ENCODE measurements at places on chromosomes 2 and 18.

DNA sequence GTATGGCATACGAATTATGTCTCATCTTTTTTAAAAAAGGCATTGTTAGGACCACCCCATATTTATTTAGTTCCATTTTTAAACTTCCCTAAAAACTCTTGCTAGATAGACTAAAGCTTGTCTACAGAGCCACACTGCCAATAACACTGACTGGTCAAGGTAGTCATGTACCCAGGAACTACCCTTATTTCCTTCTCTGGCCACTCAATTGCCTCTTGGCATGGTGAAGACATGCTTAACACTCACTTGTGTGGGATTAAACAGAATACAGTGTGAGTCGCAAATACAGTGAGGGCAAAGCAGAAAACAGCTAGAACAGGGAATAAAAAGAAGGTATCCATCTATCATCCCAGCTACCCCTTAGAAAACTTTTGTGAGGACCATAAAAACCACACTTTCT, 57.4 kb downstream of the KCNG3 start:
- no peak for DNase-seq

GRCh38 chr18:40235836-40236235, 1719.2 kb upstream of the PIK3C3 start:
- DNase-seq: no peak

DNA sequence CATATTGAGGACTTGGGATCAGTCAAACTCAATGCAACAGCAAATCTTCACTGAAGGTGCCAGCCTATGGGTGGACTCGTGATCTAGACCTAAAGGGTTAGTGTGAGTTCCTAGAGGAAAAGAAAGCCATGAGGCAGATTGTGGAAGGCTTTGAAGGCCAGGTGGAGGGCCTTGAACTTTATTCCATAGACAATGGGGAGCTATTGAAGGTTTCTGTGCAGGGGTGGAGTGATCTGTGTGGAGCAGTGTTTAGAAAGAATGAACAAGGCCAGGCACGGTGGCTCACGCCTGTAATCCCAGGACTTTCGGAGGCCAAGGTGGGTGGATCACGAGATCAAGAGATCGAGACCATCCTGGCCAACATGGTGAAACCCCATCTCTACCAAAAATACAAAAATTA, 61.5 kb downstream of the EPAS1 start:
- no peak for DNase-seq

DNA sequence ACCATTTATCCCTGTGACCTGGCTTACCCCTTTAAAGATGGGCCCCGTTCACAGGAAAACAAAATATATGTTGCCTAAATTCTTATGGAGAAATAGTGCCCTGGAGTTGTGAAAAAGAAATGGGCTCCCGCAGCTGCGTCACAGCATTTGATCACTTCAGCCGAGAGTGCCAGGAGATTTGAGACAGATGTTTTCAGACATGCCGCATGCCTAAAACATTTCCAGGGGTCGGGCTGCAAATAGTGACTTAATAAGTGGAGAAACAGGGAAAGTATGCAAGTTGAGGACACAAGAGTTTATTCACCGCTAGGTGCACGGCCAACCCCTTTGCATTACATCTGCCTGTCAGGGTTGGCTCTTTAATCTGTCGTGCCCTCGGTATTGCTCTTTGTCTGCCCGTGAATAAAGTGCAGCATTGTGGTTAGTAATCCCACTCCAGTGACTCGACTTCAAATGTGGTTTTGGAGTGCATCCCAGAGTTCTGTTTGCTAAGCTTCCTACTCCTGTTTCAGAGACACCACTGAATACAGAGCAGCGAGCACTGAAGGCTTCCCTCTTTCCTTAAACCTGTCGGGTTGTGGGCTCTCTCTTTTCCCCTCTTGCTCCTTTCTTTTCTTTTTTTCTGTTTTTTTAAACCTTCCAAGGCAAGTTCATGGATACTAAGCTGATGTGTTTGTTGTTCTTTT, 187.5 kb downstream of the LTBP1 start:
- no peak for DNase-seq

DNA sequence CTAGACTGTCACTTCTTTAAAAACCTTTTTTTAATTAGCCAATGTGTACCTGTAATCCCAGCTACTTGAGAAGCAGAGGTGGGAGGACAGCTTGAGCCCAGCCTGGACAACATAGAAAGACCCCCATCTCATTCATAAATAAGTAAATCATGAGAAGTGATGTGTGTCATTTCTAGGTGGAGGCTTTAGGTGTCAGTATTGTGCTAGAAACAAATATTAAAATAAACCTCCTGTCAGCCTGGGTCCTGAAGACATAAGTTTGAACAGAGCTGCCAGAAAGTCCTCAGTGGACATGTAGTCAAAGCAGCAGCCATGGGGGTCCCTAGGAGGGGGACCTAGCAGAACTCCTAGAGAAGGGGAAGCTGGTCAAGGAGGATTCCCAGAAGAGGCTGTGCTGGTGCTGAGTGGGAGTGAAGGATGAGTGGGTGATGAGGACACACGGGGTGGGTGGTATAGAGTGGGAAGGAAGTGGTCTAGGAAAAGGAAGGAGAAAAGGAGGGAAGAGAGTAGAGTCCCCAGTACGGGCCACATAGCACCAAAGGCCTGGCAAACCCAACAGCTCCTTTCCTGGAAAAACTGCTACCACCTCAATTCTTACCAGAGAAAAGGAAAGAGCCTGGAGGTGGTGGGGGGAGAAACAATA, 316.6 kb upstream of the NCKAP5 start:
- no peak for DNase-seq

Data from NCI-H510A (cell line).